ENCODE measurements at places on chromosomes 1 and 21.

GRCh38 chr1:87560137-87560536, 231.5 kb downstream of the LMO4 start:
- no peak for DNase-seq

DNA sequence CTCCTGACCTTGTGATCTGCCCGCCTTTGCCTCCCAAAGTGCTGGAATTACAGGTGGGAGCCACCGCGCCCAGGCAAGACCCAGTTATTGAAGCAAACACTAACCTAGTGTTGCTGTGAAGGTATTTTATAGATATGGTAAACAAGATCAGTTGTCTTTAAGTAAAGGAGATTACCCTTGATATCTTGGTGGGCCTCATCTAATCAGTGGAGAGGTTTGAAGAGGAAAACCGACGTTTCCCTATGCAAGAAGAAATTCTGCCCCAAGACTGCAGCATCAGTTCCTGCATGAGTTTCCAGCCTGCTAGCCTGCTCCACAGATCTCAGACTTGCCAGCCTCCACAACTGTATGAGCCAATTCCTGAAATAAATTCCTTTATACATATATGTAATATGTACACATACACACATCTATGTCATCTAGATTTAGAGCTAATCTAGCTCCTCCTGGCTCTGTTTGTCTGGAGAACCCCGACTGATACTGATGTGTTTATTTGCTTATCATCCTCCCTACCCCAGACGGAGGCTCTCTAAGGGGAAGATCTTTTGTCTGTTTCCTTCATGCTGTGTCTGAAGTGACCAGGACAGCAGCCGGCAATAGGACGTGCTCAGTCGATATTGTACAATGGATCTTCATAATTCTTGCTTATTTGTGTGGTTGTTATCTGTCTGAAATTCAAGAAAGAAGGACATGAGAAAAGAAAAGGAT, 90.9 kb downstream of the IER5 start:
- no peak for DNase-seq

DNA sequence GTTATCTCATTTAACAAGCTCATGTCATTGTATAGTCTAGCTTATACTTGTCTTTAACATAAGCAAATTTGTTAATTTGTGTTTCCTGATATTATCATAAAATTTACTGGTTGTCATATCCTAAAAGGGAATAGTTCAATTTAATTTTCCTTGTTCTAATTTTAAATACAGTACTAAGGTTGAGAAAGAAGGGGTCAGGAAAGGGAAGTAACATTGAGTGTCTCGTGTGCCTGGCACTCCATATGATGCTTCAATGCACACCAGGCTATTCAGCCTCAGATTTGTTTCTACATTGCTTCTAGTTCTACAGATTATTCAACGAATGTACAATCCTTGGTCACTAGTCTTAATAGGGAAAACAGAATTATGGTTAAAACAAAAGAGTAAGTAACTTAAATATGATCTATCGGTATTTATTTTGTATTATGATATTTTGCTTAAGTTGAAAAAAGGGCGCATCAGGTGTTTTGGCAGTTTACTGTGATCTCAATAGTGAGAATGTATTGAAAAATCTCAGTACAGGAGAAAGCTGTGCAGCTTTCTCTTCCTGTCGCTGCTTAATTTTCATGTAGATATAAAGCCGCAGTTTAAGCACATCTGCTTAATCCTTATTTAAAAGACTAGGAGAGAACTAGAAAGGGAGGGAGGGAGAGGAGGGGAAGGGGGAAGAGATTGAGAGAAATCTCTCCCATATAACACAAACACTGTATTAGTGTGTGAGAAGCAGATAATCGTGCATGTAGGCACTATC, 13.0 kb downstream of the PTPRC start:
- DNase-seq = peak; percentile 69

DNA sequence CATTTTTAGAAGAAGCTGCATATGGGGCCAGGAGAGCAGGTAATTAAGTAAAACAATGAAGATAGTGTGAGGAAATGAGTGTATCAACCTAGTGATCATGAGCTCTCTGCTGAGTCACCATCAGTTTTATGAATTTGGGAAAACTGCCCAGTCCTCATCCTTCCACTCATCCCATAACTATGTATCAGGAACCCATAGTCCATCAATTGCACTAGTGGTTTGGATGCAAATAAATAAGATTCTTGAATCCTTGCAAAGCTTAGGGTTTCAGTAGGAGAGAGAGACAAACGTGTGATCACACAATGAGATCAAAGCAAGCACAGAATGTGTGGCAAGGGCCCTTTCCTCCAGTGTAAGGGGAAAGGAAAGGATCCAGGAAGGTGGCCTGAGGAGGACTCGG, 145.6 kb downstream of the ZZZ3 start:
- no peak for DNase-seq

DNA sequence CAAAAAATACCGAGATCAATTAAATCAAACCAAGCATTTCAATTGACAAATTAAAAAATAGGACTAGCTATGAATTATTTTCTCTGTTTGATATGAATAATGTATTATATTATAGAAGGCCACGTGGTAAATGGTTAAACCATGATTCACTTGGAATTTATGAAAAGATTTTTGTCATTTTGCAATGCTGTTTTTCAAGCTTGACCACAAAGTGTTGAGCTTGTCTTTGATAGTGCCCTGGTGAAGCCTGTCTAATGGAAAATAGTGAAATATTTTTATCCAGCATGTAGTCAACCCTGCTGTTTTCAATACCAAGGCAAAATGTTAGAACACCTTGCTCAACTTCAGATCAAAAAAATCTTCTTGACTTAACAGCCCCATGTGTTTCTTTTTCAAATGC, 288.0 kb upstream of the PRMT6 start:
- DNase-seq = no peak

DNA sequence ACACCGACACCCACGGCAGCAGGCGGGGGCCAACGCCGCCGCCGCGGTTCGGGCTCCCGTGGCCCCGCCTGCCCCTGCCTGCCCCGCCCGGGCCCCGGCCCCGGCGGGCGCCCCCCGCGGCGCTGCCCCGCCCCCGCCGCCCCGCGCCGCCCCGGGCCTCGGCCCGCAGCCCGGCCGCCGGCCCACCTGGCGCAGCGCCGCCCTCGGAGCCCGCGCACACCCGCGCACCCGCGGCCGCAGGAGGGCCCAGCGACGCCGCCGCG, at the start of gene WNT3A:
WNT3A (plus strand) TSS at position 213 of the 263 bp plus-strand sequence. CDS start 131 bp downstream, outside the sequence.
- DNase-seq = no peak

DNA sequence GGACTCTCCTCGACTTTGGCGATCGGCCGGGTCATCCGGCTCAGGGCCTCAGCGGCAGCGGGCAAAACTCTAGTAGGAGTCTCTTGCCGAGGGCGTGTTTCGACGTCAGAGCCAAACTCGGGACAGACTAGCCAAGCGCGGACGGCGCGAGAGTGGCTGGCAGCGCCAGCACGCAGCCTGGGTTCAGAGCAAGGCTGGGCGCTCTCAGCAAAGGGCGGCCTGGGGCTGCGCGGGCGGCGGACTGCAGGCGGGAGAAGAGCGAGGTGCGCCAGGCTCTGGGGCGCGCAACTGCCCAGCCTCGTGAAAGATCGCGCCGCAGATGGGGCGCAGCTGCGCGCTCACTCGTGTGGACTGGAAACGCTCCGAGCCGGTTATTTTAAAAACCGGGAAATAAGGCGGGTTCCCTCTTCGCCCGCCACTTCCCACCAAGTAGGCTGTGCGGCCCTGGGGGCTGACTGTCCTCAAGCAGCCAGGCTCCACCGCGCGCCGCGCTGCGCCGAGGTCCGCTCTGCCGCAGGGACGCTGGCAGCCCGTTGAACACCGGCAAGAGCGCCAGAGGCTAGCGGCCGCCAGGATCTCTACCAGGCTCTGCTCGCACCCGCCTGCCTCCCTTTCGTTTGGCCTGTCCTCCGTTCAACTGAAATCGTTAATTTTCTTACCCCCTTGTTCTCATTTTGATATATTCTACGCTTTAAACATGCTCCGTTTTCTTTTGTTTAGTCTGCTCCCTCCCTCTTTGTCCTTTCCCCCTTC, 2.4 kb downstream of the ALX3 start:
- DNase-seq = peak; percentile 66

GRCh38 chr1:116486424-116486823, 84.4 kb downstream of the CD58 start:
- no peak for DNase-seq

DNA sequence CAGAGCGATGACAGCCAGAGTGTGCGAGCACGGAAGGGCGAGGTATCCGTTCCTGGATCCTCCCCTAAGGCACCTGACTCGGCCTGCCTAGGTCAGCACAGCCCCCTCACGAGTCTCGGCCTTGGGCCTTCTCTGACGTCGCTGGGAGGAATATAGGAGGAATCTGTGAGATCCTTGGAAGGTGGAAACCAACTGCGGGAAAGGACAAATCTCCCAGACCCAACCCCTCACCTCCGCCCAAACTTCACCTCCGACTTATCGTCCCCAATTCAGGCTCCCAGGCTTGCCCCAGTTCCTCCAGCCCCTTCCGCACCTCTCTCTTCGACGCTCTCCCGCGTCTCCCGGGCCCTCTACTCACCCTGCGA, 494 bp downstream of the APH1A start:
- no peak for DNase-seq

All from B cell (primary cell).